A673 (cell line): ENCODE measurements at places on chromosomes 3 and 15. TPM values are rescaled to one million over a fixed set of nuclear protein-coding genes. Genes with fewer than 3 reads are reported as not detected.

Gene UBAP1L
- total RNA-seq = 3.6 and 3.9 TPM in 2 replicates

Gene SLC6A11
- not detected in 2 replicates for total RNA-seq

Gene SPSB4
- 0.39 and 0.66 TPM in 2 replicates for total RNA-seq

Gene RPP25
- 20.6 and 22.5 TPM in 2 replicates for total RNA-seq

Gene ZNF80
- not detected in 2 replicates for total RNA-seq

Gene OXTR
- total RNA-seq = 5.6 and 6.5 TPM in 2 replicates

Gene THSD4
- 2.4 and 3.5 TPM in 2 replicates for total RNA-seq

Gene PKM
- 1,606 and 1,955 TPM in 2 replicates for total RNA-seq

Gene ZBTB38
- 19.1 and 23.7 TPM in 2 replicates for total RNA-seq

Gene NEK11
- total RNA-seq = 4.4 and 5.0 TPM in 2 replicates

Gene LIPC
- total RNA-seq = not detected in 2 replicates

Gene DISP2
- 0.62 and 1.3 TPM in 2 replicates for total RNA-seq

Gene MITF
- 0.44 and 0.52 TPM in 2 replicates for total RNA-seq

Gene NUP210
- 11.4 and 16.3 TPM in 2 replicates for total RNA-seq

Gene PLCD1
- total RNA-seq = 1.1 and 4.1 TPM in 2 replicates

Gene UROC1
- total RNA-seq = not detected in 2 replicates

Gene BFSP2
- total RNA-seq = not detected in 2 replicates

Gene KBTBD13
- not detected in 2 replicates for total RNA-seq

Gene TMCO5A
- total RNA-seq = not detected in 2 replicates

Gene AADACL2
- not detected in 2 replicates for total RNA-seq

Gene GPR149
- total RNA-seq = not detected in 2 replicates

Gene UNC13C
- total RNA-seq = not detected in 2 replicates

Gene CISH
- total RNA-seq = 0.86 and 1.6 TPM in 2 replicates

Gene MB21D2
- 6.1 and 8.1 TPM in 2 replicates for total RNA-seq

Gene TTC14
- 30.0 and 38.2 TPM in 2 replicates for total RNA-seq

Gene TRIP4
- 24.9 and 30.9 TPM in 2 replicates for total RNA-seq

Gene ICE2
- 76.5 and 82.1 TPM in 2 replicates for total RNA-seq

Gene BLM
- 40.0 and 43.6 TPM in 2 replicates for total RNA-seq

Gene ARL14
- total RNA-seq = not detected in 2 replicates

Gene P2RY12
- total RNA-seq = not detected in 2 replicates

Gene MGLL
- total RNA-seq = 0.39 and 0.90 TPM in 2 replicates

Gene CIDEC
- not detected in 2 replicates for total RNA-seq

Gene COL8A1
- total RNA-seq = 2.5 and 2.7 TPM in 2 replicates

Gene TF
- total RNA-seq = 0.11 and 0.13 TPM in 2 replicates

Gene SCG5
- 0.90 and 3.1 TPM in 2 replicates for total RNA-seq

Gene DNAH1
- 1.3 and 1.8 TPM in 2 replicates for total RNA-seq

Gene FAM107A
- not detected in 2 replicates for total RNA-seq

Gene NOX5
- not detected in 2 replicates for total RNA-seq

Gene TLE3
- 90.4 and 98.1 TPM in 2 replicates for total RNA-seq

Gene TGM4
- total RNA-seq = 0.09 TPM in 1 of 2 replicates, not detected in the other

Gene GOLGA6L7
- total RNA-seq = not detected in 2 replicates

Gene NMNAT3
- total RNA-seq = 1.9 and 2.8 TPM in 2 replicates

Gene MASP1
- not detected in 2 replicates for total RNA-seq

Gene GABRB3
- total RNA-seq = not detected in 2 replicates

Gene SLC30A4
- total RNA-seq = 0.94 and 1.1 TPM in 2 replicates

Gene PLA2G4D
- total RNA-seq = not detected in 2 replicates

Gene SERPINI1
- total RNA-seq = 0.30 and 0.63 TPM in 2 replicates

Gene PFKFB4
- total RNA-seq = 5.0 and 7.2 TPM in 2 replicates

Gene RPP14
- 17.4 and 18.2 TPM in 2 replicates for total RNA-seq

Gene LRRIQ4
- 0.15 and 0.17 TPM in 2 replicates for total RNA-seq

Gene SLC2A2
- total RNA-seq = not detected in 2 replicates

Gene ADAMTS9
- 0.26 TPM in 2 replicates for total RNA-seq

Gene SEMA3B
- 0.43 and 2.0 TPM in 2 replicates for total RNA-seq

Gene NANOGP8
- not detected in 2 replicates for total RNA-seq

Gene GOLGA6L9
- total RNA-seq = 3.8 and 5.4 TPM in 2 replicates

Gene MAP6D1
- total RNA-seq = 5.0 and 5.9 TPM in 2 replicates
